ENCODE measurements at places on chromosomes 13 and 19. TPM values are rescaled to one million over a fixed set of nuclear protein-coding genes. Genes with fewer than 3 reads are reported as not detected.

Gene VSTM2B
- polyA plus RNA-seq = 0.18 TPM

Gene ZNF554
- polyA plus RNA-seq = 5.3 TPM

Gene KLK7
- polyA plus RNA-seq = not detected

Gene CASP14
- polyA plus RNA-seq = 0.05 TPM

- DNase-seq = no peak
Observed at GRCh38 chr19:38070573-38070972, 153.4 kb downstream of the DPF1 start.

- DNase-seq = no peak
Observed at GRCh38 chr13:40388617-40389016, 277.8 kb downstream of the FOXO1 start.

GRCh38 chr13:47109028-47109427 lies 212.2 kb upstream of the HTR2A start:
- DNase-seq = no peak

DNA sequence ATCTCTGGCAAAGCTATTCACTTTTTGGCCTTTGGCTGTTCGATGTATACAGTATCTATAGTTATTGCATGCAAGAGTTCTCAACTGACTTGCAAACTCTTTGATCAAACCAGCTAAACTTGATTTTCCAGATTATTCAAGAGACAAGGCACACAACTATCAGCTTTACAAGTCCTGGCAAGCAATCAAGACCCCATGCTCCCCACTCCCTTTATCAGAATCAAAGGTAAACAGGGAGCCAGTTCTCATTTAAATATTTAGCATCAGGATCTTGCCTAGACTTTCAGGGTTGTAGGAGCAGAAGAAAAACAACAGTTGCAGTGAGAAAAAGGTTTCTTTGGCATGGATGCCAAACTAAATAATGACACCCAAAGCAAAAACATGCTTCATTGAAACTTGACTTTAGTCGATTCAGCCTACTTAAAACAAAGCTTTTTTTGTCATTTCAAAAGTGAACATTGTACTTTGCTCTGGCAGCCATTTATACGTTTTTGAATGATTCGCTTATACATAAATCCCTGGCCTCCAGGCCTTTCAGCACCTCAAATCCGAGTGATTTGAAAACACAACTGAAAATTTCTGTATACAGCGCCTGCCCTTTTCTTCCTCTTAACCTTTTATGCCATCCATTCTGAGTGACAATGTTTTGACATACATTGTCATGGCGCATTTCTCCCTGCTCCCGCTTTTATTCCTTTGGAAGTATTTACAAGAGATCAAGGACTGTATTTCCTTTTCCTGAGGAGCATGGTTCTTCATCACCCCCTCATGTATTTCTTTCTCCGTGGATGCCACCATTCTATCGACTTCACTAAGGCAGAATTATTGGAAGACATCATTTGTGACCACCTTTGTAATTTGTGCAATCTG lies 340.8 kb downstream of the KLF5 start:
- no peak for DNase-seq

- DNase-seq = no peak
Observed at GRCh38 chr13:54356849-54357248, 1328.2 kb downstream of the OLFM4 start.

DNA sequence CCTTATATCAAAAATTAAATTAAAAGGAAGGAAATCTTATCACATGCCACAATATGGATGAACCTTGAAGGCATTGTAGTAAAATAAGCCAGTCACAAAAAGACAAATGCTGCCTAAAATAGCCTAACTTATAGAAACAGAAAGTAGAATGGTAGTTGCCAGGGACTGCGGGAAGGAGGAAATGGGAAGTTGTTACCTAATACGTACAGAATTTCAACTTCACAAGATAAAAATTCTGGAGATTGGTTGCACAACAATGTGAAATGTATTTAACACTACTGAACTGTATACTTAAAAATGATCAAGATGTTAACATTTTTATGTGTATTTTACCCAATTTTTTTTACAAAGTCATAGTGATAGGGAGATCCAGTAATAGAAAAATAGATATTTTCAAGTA lies 10.2 kb upstream of the N4BP2L2 start:
- no peak for DNase-seq

GRCh38 chr19:504616-505015 lies 2.7 kb upstream of the TPGS1 start:
- DNase-seq = no peak

GRCh38 chr13:26882731-26883130 lies 122.1 kb upstream of the GPR12 start:
- DNase-seq = no peak

All from forelimb muscle (tissue), 1 donor.